NCI-H1105 (cell line): ENCODE measurements at places on chromosomes 4 and X.

- no peak for DNase-seq
These were observed 2.2 kb upstream of the UGT2B4 start for GRCh38 chr4:69497886-69498395.

DNA sequence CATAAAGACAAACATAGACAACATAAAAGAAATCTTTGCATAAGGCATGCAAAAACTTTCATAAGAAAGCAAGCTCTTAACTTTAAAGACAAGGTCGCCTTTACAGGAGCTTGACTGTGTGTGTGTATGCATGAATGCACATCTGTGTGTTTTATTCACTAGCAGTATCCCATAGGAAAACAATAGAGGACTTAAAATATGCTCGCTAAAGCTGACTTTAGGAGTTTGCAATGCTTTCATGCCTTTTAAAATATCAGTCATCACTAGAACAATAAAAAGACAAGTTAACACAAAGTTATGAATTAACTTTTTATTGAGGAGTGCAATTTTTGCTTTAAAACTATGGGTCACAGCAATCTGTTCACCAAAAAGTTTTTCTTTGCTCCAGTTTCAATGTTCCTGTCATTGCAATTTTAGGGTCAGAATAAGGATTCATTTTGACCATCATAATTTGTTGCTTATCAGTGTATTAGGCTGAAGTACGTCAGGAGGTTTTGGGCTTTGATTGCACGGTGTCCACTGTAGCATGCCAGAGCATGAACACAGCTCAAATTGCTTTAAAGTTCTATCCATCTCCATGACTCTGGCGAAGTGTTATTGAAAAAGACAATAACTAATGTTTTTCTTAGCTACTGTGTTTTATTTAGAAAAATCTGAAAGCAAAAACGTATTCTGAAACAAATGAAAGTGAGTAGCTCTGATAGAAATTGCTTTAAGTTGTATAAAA is 36.9 kb downstream of the ANXA10 start:
- DNase-seq: no peak

GRCh38 chr4:162163892-162164759 is at the start of gene FSTL5:
TSS of gene FSTL5 (minus strand) at chr4:162164000. CDS start at chr4:162111396, 52,604 bp downstream.
- DNase-seq: peak; percentile 54

- no peak for DNase-seq
These were observed 116.7 kb upstream of the TMEM164 start for GRCh38 chrX:109886122-109886761.

DNA sequence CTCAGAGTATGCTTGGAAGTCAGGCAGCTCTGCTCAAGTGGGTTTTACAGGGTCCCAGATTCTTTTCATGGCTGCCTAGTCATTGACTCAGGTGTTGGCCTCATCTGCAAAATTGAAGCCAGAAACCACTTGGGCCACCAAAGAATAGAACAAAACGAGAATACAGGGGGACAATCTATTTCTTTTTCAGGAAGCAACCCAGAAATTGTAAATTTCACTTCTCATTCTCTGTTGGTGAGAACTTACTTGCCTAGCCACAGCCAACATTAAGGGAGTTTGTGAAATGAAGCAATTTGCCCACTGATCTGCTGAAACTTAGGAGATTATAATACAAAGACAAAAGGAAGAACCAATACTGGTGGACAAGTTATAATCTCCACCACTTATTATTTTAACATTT is 8.6 kb upstream of the TKTL2 start:
- no peak for DNase-seq

DNA sequence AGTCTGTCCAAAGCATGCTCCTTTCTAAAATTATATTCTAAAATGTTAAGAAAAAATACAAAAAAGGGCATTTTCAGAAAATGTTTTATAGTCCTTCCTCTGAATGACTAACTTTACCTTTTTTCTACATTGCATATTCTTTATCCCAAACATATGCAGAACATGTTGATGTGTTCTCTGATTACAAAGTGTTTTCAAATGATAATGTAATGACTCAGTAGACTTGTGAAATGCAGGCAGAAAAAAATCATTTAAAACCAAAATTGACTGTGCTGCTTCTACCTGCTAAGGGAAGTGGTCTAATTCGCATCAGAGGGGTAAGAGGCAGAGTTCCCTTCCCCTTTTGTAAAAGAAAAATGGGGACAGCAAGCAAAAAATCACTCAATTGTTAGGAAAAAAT is 22.7 kb upstream of the YTHDC1 start:
- no peak for DNase-seq

DNA sequence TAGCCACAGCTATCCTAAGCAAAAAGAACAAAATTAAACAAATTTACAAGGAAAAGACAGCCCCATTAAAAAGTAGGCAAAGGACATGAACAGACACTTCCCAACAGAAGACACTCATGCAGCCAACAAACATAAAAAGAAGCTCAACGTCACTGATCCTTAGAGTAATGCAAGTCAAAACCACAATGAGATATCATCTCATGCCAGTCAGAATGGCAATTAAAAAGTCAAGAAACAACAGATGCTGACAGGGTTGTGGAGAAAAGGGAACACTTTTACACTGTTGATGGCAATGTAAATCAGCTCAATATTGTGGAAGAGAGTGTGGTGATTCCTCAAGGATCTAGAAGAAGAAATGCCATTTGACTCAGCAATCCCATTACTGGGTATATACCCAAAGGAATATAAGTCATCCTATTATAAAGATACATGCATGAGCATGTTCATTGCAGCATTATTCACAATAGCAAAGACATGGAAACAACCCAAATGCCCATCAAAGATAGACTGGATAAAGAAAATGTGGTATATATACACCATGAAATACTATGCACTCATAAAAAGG is 163.0 kb upstream of the TET2 start:
- no peak for DNase-seq

DNA sequence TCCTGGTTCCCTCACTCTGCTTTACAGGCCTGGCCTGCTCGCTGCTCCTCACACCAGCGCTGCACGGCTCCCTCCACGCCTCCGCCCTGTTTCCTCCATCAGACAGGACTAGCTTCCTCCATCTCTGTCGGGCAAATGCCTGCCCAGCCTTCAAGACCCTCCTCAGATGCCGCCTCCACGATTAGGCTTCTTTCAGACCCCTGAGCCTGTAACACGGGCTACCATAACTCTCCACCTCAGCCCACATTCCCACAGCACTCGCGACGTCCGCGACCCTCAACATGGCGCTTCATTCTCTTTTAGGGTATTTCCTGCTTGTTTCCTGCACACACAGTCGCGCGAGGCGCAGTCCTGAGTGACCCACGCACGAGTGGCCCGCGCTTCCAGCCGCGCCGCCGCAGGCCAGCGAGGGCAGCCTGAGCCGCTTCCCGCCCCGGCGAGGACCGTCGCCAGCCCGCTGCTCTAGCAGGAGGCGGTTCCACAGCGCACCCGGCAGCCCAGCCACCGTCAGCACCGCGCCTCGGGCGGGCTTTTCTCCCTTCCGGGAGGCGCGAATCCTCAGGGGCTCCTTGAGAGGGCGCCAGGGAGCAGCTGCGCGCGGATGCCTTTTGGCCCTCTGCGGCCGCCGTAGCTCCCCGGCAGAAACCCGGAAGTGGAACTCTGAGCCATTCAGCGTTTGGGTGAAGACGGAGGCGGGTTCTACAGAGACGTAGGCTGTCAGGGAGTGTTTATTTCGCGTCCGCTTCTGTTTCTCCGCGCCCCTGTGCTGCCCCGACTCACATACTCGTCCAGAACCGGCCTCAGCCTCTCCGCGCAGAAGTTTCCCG is at the start of gene FRG1:
Gene FRG1, plus strand, starts transcription at position 695 of the 827 bp plus-strand sequence. CDS start 138 bp downstream, outside the sequence.
- no peak for DNase-seq

DNA sequence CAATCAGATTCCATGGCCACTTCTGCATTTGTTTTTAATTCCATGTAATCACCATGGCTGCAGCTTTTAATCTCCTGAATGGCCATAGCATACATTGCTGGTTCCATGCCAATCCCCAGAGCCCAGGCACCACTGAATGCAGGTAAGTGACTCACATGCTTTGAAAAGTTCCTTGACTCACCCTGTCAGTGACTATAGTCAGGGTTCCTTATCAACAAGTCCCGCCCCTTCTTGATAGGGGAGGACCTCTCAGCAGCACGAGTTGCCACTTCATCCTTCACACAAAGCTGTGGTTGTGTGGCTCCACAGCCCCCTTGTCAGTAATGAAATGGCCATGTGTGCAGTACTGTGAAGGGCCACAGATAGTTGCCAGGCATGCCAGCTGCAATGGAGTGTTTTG is 516.6 kb downstream of the PPARGC1A start:
- no peak for DNase-seq

GRCh38 chrX:115229337-115230003 is 4.4 kb downstream of the LRCH2 start:
- DNase-seq: peak; percentile 6
